ACHN (cell line): ENCODE measurements at places on chromosomes 5 and 9.

- DNase-seq, result no peak
These were observed 267.9 kb upstream of the SEMA6A start for GRCh38 chr5:116842514-116842961.

- no peak for DNase-seq
These were observed 63.0 kb downstream of the EXOSC2 start for GRCh38 chr9:130756455-130757152.

DNA sequence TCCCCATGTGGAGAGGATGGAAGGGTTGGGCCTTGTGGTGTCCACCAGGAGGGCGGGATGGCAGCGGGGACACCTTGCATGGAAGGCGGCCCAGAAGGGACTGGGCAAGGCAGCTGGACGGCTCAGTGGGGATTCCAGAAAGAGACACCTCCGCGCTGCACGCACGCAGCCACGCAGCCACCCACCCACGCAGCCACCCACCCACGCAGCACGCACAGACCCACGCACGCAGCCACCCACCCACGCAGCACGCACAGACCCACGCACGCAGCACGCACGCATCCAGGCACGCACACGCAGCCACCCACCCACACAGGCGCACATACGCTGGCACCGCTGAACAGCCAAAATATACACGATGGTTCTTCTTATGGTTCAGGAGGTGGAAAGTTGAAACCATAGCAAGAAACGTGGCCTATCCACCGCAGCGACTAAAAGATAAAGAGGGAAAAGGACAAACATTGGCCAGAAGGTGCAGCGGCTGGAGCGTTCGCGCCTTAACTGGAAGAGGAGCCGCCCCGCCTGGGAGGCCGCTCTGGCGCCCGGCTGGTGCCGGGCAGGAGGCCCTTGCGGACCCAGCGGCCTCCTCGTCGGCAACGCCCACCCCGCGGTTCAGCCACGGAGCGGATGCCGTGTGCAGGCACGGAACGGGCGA is 22.2 kb upstream of the EXOC3 start:
- no peak for DNase-seq

DNA sequence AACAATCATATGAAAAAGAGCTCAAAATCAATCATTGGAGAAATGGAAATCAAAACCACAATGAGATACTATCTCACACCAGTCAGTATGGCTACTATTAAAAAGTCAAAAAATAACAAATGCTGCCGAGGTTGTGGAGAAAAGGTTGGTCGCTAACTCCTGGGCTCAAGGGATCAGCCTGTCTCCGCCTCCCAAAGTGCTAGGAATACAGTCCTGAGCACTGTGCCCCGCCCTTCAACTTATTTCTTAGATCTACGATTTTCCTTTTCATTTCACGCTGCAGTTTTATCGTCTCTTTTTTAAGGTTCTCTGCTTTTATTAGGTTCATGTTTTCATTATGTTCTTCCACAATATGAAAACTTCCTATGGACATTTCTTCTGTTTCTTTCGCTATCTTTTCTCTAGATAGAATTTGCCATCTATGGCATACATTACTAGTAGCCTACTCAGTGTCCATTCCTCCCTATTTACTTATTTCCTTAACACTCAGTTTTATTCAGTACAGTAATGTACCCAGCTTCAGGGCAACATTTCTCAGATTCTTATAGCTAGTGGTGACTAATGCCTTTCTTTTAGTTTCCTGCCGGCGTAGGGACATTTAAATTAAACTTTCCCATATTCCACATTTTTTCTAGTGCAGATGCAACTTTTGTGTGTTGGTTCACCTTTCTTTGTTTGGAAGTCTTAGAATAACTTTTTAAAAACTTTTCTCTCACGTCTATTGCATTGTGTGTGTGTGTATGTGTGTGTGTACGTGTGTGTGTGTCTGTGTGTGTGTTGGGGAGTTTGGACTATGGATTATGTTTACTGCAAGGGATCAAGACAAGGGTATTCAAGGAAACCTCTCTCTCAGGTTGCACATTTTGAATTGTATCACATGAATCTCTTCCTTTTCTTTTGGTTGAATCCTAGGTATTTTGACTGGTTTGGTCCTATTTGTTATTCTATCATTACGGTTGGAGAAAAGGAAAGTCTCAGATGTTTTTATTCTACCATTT is 21.6 kb upstream of the FBN2 start:
- DNase-seq, result no peak

- no peak for DNase-seq
These were observed 107.6 kb upstream of the SPRY4 start for GRCh38 chr5:142432369-142432863.

- no peak for DNase-seq
These were observed 59.9 kb downstream of the SUB1 start for GRCh38 chr5:32645246-32645645.

- DNase-seq, result no peak
These were observed 210.5 kb downstream of the NXNL2 start for GRCh38 chr9:88745276-88746001.

DNA sequence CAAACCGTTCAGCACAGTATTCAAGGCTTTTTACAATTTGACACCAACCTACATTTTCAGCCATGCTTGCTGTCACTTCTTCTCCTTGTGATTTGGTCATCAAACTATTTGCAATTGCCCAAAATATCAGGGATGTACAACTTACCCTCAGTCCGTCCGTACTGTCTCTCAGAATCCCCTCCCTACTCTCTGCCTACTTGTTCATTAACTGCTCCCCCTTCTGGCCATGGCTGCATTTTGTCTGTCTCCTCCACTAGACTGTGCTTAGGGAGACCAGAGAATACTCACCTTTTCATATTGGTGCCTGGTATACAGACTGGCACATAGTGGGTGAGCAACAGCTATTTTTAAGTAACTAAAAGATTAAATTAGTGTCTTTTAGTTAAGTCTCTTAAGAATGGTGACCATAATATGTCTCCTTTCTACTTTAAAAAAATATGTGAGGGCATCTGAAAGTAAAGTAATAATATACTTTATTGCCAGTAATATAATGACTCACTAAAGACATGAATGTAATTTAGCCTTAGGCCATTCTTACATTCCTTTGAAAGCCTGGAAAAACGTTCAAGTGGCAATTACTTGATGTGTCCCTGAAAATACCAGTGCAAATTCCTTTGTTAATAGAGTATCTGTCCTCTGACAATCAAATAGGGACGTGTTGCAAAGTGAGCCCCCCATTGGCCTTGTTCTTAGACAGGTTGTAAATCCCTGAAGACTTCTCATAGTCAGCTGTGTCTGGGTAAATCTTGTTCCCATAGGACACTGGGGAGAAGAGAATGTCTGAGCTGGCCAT is 27.8 kb downstream of the PRLR start:
- peak; percentile 48 for DNase-seq

GRCh38 chr5:76351176-76351575 is 51.9 kb upstream of the IQGAP2 start:
- DNase-seq, result no peak

DNA sequence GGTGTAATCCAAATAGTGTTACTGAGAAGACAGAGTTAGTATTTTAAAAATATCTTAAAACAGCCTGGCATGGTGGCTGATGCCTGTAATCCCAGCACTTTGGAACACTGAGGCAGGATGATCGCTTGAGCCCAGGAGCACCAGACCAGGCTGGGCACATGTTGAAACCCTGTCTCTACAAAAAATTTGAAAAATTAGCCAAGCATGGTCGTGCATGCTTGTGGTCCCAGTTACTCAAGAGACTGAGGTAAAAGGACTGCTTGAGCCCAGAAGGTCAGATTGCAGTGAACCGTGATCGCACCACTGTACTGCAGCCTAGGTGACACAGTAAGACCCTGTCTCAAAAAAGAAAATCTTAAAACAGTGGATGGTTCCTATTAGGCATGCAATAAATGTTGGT is 12.4 kb downstream of the IFNA1 start:
- no peak for DNase-seq

DNA sequence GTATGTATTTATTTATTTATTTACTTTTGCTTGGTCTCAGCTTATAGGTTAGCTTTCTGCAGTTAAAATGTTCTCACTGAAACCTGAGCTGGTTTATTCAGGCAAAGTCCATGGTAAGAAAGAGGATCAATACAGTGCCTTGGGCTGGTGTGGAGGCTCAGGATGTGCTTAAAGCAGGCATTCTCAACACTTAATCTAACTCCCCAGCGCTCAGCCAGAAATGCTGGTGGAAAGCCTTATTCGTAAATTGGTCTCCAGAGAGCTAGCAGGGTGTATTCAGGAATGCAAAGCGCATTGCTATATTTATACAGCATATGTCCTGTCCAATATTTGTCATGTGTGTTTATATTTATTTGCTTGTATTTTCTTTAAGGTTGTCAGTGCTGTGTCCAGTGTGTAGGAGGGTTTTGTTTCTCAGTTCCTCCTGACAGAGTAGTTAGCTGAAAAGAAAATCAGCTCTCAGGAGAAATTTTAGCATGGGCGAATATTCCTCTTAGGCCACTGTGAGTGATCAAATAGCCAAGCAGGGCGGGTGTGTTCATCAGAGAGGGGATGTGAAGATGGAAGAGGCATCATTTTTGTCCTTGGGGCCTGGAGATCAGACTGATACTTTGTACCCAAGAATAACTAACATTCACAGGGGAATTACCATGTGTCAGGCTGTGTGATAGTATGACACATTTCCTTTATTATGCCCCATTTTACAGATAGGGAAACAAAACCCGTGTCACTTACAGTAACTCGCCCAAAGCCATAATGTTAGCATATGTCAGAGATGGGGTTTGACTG is 65.8 kb downstream of the DOCK2 start:
- DNase-seq, result no peak

DNA sequence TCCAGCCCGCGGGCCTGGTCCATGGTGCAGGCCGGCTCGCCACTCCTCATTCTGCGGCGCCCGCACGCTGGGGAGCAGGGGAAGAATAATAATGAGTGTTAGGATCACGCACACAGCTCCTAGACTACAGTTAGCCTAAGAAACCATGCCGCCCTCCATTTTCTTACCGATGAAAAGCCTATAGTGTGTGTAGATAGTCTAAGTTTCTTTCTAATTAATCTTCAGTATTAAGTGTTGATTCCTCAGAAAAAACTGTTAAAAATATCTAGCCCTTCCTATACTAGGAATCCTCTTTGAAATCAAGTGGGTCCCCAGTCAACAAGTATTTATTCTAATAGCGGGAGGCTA is 9.3 kb downstream of the ZBED3 start:
- no peak for DNase-seq

DNA sequence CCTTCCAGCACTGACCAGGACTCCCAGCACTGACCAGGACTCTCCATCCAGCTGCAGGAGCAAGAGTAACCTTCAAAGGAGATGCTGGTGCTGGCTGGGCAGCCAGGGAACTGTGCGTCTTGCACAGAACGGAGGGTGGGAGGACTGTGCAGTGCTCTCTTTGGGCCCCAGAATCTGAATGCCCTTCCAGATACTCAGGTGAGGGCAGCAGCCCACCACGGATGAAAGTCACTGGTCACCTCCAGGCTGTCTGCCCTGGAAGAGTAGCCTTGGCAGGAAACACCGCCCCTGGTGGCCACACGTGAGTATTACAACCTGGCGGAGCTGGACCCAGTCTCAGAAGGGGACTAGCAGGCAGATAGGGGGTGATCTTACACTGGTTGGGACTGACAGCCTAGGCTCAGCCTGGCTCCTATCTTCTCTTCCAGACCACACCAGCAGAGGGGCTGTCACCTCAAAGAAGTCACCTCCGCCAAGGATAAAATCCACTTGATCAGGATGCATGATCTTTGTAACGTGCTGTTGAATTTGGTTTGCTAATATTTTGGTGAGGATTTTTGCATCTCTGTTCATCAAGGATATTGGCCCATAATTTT is 4.8 kb upstream of the SARDH start:
- DNase-seq, result peak; percentile 68

DNA sequence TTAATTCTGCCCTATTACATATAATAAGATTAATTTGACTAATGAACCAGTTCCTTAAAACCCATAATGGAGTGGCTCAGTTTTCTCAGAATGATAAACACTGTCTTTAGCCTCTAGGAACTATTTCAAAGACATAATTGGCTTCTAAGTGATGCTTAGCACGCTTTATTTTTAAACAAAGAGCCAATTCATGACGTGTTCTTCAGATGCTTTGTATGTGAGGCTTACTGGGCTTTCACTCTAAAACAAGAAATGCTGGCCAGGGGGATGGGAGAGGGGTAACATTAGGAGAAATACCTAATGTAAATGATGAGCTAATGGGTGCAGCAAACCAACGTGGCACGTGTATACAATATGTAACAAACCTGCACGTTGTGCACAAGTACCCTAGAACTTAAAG is 7.6 kb upstream of the SFXN1 start:
- no peak for DNase-seq

DNA sequence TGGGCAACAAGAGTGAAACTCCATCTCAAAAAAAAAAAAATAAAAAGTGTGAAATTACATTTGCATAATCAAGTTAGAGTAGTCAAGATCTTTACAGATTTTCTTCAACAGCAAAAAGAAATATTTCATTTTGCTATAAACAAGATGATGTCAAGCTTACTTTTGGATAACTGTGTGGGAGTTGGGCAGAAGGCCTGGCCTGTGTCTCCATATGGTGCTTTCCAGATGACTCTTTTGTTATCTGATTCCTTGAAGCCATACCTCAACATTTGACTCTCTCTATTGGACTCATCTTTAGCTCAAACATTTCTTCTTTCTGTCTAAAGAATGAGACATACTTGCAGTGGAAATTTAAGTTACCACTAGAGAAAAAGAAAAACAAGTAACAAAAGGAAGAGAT is 246.8 kb downstream of the MSX2 start:
- no peak for DNase-seq
